ENCODE measurements at places on chromosomes 3 and 15. TPM values are rescaled to one million over a fixed set of nuclear protein-coding genes. Genes with fewer than 3 reads are reported as not detected.

Gene HRG
- not detected for total RNA-seq

Gene GOLGA6D
- total RNA-seq: not detected

Gene LRRC31
- not detected for total RNA-seq

Gene TMEM62
- 23.2 TPM for total RNA-seq

Gene PPM1L
- total RNA-seq: 0.32 TPM

All from NCI-H460 (cell line).